Urinary bladder (tissue), 4 donors: ENCODE measurements at places on chromosomes 6 and 20. TPM values are rescaled to one million over a fixed set of nuclear protein-coding genes. Genes with fewer than 3 reads are reported as not detected.

The HSPA1L gene
- 2.5 TPM for total RNA-seq

The PRRT1 gene
- total RNA-seq: 0.42 TPM

The PRDM13 gene
- total RNA-seq: not detected

The MCCD1 gene
- not detected for total RNA-seq

The KCNG1 gene
- total RNA-seq: 5.6 TPM

The ESR1 gene
- total RNA-seq: 6.9 TPM

The ZFP64 gene
- total RNA-seq: 18.1 TPM

- no peak for DNase-seq
Measured at GRCh38 chr20:50526403-50526989, 16.3 kb downstream of the PTPN1 start.

- no peak for DNase-seq
Measured at GRCh38 chr6:31125586-31126363, 5.5 kb upstream of the CDSN start.

- no peak for DNase-seq
Measured at GRCh38 chr20:1537731-1538058, 19.8 kb downstream of the SIRPD start.

DNA sequence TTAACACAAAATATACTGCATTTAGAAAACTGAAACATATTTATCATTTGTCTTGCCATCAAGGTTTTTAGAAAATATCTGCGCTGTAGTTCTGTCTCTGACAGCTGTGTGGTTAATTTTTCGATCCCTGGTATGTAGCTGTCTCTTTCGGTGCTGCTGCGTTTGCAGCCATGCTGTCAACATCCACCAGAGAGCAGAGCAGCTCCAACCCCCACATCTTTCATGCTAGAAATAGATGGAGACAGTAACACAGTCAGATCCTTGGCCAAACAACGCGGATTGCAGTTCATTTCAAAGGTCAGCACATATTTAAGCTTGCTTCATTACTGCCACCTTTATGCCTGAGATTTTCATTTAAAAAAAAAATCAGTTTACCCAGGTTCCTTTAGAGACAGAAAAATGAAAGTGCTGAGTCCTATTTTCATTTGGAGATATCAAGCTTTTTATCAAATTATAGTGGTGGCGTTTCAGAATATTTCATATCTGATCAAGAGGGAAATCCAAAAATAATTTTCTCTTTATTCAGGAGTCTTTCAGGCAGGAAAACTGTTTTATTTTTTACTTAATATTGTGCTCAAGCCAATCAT lies 157.7 kb upstream of the MMS22L start:
- DNase-seq: no peak

DNA sequence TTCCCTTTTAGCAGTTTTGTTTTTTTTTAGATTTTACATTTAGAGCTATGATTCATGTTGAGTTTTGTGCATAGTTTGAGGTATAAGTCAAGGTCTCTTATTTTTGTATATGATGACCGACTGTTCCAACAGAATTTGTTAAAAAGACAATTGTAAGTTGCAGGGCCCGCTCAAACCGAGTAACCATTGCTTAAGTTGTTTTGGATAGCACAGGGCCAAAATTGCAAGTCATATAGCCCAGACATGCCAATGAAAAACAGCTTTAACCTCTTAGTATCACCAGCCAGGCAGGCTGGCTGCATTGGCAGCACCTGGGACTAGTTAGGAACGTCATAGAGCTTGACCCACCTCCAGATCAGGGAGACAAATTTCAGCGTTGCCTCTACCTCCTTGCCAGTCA lies 47.3 kb downstream of the PFDN4 start:
- no peak for DNase-seq

GRCh38 chr6:90098001-90098531 lies 198.6 kb downstream of the BACH2 start:
- peak; percentile 57 for DNase-seq

DNA sequence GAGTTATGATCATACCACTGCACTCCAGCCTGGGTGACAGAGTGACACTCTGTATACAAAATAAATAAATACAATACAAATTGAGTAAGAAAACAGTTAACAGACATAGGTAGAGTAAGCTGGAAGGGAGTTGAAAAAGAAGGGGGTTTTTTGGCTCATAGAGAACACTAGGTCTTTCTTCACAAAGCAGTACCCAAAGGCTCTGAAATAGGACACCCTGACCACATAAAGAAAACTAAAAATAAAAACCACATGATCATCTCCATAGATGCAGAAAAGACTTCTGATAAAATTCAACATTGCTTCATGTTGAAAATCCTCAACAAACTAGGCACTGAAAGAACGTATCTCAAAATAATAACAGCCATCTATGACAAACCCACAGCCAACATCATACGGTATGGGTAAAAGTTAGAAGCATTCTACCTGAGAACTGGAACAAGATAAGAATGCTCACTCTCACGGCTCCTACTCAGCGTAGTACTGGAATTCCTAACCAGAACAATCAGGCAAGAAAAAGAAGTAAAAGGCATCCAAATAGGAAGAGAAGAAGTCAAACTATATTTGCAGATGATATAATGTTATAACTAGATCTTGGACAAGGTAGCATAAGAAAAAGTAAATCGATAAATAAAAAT lies 48.6 kb downstream of the TOMM6 start:
- no peak for DNase-seq

DNA sequence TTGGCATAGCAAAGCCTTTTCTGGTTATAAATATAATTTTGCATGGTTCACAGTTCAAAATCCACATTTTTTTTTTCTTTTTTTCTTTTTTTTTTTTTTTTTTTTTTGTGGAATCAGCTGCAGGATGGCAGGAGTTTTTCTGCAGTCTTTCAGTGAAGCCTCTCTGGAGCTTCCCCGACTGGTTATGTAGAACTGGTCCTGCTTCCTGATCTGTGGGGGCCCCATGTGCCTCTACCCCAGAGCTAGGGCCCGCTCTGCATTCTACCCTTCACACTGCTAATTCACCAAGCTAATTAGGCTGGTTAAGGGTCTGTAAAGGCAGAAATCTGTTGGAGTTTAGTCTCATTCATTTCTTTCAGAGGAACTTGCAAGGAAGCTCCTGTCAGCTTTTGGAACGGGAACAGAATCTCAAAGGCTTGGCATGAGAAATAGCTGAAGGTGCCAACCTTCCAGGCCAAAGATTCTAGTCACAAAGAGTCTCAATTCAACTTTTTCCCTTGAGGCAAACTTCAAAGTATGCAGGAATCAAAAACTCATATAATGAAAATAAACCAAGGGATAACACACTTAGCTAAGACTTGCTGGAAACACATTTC lies 45.5 kb downstream of the HMGN3 start:
- DNase-seq: no peak

DNA sequence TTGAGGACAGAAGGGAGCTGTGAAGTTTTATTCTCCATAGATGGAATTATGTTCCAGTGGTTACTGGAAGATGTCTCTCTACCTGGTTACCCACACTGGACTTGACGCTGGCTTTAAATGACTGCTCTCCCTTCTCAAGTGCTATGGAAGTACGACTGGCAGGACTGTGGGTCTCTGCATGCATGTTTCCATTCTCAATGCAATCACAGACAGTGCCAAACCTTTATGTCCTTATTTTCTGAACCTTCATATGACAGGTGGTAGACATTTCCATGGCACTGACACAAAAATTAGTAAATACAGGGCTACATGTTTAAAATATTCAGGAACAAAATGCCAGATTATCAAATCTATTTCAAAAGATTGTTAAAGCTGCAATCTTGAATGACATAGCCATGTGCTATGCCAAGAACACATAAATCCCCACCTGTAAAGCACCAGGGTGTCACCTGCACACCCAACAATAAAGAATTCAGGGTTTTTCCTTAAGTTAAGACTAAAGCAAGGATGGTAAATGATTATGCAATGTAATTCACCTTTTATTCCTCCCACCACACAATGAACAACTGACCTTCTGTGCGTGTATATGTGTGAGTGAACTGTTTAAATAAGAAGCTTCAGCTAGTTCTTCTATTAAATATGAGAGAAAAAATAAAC lies 153.3 kb upstream of the ENPP5 start:
- no peak for DNase-seq

GRCh38 chr6:156976216-156977127 lies 199.3 kb downstream of the ARID1B start:
- no peak for DNase-seq
